AG09319 (cell line): ENCODE measurements at places on chromosomes 16 and 17.

- DNase-seq: no peak
Measured at GRCh38 chr17:83012200-83012785, 67.1 kb upstream of the METRNL start.

GRCh38 chr16:47519037-47519436 lies 57.9 kb downstream of the PHKB start:
- DNase-seq: no peak

- no peak for DNase-seq
Measured at GRCh38 chr16:65010125-65010524, 111.7 kb downstream of the CDH11 start.

GRCh38 chr17:55057184-55057583 lies 88.6 kb downstream of the STXBP4 start:
- DNase-seq: no peak

DNA sequence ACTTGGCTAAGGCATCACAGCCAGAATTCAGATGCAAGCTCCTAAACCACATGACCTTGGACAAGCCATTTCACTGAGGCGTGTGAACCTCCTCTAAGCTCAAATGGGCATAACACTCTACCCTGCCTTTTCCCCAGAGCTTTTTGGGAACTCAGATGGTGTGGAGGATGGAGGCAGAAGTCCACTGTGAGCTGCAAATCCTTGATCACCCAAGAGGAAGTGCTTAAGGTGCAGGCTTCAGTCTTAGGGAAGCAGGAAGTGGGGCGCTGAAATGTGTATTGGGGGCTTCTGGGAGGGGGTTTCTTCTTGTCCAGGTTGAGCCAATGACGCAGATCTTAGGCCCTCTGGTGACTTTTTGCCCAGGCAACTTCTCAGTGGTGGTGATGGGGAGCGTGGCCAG lies 12.9 kb downstream of the CIITA start:
- no peak for DNase-seq

- no peak for DNase-seq
Measured at GRCh38 chr16:49910541-49911071, 54.7 kb upstream of the ZNF423 start.

GRCh38 chr16:23320693-23321092 lies 18.6 kb downstream of the SCNN1B start:
- no peak for DNase-seq

DNA sequence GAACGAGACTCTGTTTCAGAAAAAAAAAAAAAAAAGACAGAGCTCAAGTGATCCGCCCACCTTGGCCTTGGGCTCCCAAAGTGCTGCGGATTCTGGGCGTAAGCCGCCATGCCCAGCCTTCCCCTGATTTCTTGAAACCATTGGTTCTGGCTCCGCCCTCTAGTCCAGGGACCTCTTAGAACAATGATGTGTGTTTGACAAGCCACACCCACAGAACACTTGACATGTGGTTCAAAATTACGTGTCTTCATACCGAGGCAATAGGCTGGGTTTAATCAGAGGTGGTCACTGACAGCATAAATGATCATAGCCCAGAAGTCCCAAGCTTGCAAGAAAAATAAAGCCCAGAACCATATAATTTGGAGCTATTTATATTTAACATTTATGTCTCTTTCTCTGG lies 23.0 kb downstream of the KNOP1 start:
- DNase-seq: no peak

GRCh38 chr16:86634292-86634691 lies 55.9 kb downstream of the FOXL1 start:
- DNase-seq: no peak

GRCh38 chr17:38339891-38340290 lies 3.9 kb downstream of the GPR179 start:
- DNase-seq: no peak

DNA sequence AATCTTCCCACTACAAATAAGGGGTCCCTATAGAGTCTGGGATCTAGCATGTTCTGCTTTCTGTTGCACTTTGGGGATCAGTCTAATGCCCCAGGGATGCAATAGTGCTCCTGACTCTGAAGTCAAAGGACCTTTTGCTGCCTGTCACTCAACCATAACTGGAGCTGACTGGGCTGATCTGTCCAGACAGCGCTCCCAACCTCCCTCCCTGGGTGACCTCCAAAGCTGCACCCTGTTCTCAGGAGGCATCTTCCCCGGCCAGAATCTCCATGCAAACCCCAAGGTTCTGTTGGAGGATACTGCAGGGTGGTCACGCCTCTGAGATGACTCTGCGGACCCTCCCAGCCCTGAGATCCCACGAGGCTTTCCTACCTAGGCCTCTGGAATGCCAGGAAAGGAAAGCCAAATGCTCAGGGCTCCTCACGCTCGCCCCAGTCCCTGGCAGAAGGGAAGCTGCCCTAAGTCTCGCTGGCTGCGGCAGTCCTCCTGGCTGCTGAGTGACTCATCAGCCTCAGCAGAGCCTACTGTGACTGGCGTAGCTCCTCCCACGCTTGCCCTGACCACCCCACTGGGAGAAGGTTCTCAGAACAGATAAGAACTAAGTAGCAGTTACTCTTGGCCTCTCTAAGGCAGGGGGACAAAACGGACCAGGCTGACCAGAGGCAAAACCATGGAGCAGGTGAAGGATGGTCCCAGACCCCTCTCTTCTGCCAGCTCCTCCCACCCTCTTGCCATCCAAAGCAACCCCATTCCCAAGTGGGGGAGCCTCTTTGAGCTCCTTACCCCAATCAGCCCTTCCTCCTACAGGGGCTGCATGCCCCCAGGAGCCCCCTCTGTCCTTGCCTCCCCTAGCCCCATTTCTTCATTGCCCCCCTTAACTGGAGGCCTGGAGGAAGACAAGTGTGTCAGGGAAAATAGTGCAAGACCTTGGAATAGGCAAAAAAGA lies 124.1 kb upstream of the TNRC6C start:
- no peak for DNase-seq
